ENCODE measurements at places on chromosomes 16 and 17.

GRCh38 chr17:39782481-39782880 lies 44.7 kb downstream of the GRB7 start:
- no peak for DNase-seq

DNA sequence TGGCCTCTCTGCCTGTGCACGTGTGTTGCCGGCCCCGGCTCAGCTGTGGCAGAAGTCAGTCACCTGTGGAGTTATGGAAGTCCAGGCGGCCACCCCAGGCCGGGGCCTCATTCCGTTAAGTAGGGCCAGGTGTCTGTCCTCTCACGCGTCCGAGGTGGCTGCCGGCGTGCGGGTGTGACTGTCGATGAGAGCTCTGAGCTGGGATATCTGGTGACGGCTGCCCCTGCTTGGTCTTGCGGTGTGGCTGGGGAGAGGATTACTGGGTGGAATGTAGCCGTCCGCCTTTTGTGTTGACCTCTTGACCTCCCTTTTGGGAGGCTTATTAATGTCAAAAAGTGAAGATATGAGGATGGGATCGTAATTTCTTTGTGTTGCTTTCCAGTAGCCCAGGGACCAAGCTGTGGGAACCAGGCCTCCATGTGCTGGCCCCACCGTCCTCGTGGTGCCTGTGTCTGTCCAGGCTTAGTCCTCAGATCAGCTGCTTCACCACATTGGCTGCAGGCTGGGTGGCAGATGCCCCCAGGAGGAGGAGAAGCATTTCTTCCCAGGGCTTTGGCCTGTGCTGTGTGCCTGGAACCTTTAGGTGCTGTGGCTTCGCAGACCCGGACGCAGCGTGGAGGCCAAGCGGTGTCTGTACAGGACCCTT lies 23.0 kb upstream of the ZNF750 start:
- no peak for DNase-seq

DNA sequence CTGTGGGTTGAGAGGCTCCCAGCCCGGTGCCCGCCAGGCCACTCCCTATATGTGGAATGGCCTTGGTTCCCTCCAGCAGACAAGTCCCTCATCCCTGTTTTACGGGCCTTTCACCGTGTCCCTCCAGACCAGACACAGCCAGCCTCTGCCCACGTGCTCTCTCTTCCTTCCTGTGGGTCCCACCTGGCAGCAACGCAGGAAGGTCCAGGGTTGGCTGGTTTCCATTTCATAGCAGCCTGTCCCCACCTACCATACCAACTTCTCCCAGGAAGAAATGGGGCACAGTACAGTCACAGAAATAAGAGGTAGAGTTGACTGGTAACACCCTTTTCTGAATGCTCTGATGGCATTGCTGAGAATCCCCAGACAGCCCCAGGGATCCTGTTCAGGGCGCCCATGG lies 34.9 kb downstream of the PLD6 start:
- DNase-seq: no peak

GRCh38 chr16:53099318-53100130 lies 44.7 kb downstream of the CHD9 start:
- peak; percentile 97 for DNase-seq

- no peak for DNase-seq
Measured at GRCh38 chr17:21528031-21528695, 152.0 kb downstream of the KCNJ12 start.

GRCh38 chr16:87507351-87508069 lies 14.7 kb upstream of the ZCCHC14 start:
- no peak for DNase-seq

DNA sequence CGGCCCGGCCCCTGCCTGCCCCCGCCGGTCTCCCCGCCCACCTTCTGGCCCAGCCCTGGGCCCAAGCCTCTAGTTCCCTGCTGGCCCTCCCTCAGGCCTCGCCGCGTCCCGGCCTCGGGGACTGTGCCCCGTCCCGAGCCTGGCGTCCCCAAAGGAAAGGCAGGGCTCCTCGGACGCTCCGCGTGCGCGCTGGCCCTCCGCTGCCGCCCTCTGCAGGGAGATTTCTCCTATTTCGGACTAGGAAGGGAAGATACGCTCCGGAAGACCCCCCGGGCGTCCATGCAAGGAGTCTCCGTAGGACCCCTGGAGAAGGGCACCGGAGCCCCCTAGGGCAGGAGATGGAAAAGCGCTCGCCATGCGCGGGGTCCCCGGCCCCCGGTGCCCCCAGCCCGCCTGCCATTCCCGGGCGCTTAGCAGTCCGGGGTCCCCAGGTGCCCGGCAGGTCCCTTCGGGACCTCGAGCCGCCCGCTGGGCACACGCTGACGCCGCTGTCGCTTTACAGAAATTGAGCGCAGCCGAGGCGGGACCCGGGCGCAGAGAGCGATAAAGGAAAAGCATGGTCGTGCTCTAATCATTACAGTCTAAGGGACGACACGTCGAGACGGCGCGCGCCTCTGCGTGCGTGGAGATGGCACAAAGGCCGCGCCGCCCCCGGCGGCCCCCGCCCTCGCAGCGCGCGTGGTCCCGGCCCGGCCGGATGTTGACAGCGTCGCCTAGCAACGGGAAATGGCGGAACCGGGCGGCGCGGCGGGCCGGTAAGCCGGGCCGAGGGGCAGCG lies at the start of gene CCDC40:
Gene CCDC40 (plus strand): TSS at position 706 of the 778 bp plus-strand sequence. CDS start 21 bp downstream, at position 727.
- DNase-seq: peak; percentile 77

DNA sequence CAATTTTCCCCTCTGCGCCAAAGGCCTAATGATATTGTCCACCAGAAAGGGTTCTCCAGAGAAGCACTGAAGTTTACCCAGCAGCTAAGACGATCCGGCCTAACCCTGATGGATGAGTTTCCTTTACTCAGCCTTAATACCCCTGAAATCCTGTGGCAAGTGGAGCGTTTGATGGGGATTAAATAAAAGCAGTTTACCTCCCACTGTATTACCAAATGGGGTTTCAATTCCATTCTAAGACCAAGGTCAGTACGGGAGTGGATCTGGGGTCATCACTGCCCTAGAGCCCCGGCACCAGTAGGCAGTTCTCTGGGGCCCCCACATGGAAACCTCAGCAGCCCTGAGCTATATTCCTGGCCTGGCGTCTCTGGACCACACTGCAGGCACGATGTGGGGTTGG lies 97.1 kb upstream of the NOL11 start:
- DNase-seq: no peak

GRCh38 chr17:17362540-17362930 lies 59.4 kb downstream of the NT5M start:
- no peak for DNase-seq

DNA sequence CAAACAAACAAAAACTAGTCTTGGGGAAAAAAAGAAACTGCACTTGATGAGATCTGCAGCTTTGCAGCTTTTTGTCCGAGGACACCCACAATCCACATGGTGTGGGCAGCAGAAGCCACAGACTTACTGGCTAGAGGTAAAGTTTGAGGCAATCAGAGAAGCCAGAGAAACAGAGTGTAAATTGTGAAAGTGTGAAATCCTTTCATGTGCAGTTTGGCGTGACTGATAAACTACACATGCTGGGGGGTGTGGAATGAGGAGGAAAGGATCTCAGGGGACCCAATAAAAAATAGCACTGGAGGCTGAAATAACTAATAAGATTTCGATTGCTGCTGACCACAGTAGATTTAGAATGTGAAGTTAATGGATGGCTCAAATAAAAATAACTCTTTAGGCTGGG lies 42.4 kb upstream of the HOXB13 start:
- DNase-seq: no peak

- DNase-seq: peak; percentile 53
Measured at GRCh38 chr17:39187152-39187830, 10.2 kb downstream of the CACNB1 start.

- peak; percentile 54 for DNase-seq
Measured at GRCh38 chr16:54285414-54286089, 1.0 kb downstream of the IRX3 start.

DNA sequence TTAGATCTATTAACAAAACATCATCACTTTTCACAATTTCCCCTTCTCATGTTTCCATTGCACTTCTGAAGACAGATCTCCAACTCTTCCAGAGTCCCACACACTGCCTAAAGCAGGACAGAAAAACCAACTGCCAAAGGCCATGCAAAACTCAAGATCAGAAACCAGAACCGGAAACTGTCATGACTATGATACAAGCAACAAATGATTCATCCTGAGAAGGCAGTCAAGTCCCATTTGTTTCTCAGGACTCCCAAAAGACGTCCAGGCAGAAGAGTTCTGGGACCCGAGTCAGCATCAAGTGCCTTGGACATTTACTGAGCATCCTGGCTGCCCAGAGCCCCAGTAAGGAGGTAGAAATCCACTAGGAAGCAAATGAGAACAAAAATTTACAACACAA lies 38.8 kb downstream of the ERN1 start:
- DNase-seq: peak; percentile 12

- DNase-seq: no peak
Measured at GRCh38 chr17:17367931-17368330, 64.8 kb downstream of the NT5M start.

GRCh38 chr17:17921192-17922069 lies 50.8 kb downstream of the TOM1L2 start:
- peak; percentile 96 for DNase-seq

DNA sequence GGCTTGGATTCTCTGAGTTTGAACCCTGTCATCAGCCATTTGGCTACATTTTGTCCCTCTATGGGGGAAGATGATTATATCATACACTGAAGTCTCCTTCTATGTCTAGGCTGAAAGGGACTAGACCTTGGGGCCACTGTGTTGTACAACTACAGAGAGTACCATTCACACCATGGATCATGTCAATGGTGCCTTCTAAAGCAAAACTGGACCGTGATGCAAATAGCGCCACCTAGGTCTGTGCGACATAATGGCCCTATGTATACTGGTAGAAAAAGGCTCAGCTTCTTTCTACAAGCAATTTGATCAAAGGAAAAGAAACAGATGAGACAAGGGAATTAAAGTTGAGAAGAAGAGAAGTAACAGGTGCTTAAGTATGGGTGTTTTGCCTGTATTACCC lies 100.7 kb downstream of the LYRM1 start:
- peak; percentile 28 for DNase-seq

GRCh38 chr17:77513045-77513444 lies 372.3 kb downstream of the SEC14L1 start:
- no peak for DNase-seq

- no peak for DNase-seq
Measured at GRCh38 chr16:70331588-70332358, 14.9 kb upstream of the DDX19A start.

DNA sequence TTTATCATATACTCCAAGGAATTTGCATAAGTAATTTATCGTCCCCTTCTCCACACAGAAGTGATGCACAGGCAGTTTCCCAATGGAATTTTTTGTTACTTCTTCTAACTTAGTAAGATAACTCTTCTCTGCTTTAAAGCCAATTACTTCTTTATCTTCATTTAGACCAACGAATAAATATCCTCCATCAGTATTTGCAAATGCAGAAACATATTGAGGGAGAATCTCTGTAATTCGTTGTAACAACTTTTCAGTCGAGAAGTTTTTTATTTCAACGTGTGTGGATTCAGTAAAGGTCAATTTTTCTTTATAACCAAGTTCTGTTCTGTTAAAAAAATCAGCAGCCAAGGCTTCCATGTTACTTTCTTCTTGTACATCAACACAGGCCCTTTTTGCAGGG lies 30.7 kb upstream of the SLFN13 start:
- no peak for DNase-seq

- DNase-seq: no peak
Measured at GRCh38 chr16:23920446-23920845, 84.7 kb downstream of the PRKCB start.

- peak; percentile 45 for DNase-seq
Measured at GRCh38 chr16:65889533-65889966, 476.9 kb upstream of the CDH5 start.

DNA sequence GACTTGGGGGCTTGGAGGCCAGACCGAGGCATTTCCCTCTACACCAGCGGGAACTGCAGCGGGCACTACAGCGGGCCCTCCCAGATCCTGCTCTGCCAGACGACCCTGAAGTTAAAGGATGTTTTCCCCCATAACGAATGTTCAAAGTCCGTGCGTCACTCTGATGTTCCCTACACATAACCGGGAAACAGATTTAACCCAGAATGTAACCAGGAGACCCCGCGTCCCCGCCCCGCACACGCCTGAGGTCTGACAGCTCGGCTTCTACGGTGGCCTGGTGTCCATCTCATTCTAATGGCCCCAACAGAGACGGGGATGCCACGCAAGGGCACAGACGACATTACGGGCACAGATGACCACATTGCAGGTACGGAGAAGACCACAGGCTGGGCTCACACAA lies 31.7 kb upstream of the RHOT1 start:
- DNase-seq: no peak

DNA sequence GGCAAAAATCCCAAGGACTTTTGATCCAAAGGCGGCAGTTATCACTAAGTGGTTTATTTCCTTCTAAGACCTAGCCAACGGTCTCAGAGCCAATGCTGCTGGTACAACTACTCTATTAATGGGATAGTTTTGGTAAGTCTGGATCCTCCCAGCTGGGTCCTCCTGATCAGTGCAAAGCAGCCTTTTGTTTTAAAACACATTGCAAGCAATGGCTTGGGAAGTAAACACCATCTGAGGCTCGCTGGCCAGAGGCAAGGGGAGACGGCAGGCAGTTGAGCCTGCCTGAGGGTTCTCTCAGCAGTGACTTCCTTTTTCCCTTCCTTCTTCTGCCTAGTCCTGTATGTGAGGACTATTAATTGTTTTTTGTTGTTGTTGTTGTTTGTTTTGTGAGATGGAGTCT lies 1.6 kb upstream of the SLC5A10 start:
- DNase-seq: no peak

DNA sequence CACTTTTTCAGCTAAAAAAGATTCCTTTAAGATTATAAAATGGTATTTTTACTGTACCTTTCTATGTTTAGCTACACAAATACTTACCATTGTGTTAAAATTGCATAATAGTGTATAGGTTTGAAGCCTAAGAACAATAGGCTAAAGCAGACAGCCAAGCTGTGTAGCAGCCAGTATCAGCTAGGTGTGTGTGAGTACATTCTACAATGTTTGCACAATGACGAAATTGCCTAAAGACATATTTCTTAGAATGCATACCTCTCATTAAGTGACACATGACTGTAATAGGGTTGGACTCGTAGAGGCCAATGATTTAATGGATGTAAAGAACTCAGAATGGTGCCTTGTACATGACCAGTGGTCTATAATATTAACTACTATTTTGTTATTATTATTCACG lies 1.9 kb upstream of the MT1B start:
- DNase-seq: no peak

- no peak for DNase-seq
Measured at GRCh38 chr17:75087558-75088453, at the start of gene SLC16A5. TSS of gene SLC16A5 (plus strand) at chr17:75087954. CDS start at chr17:75093637, 5,683 bp downstream.

- peak; percentile 87 for DNase-seq
Measured at GRCh38 chr16:54397190-54397835, 110.7 kb upstream of the IRX3 start.

DNA sequence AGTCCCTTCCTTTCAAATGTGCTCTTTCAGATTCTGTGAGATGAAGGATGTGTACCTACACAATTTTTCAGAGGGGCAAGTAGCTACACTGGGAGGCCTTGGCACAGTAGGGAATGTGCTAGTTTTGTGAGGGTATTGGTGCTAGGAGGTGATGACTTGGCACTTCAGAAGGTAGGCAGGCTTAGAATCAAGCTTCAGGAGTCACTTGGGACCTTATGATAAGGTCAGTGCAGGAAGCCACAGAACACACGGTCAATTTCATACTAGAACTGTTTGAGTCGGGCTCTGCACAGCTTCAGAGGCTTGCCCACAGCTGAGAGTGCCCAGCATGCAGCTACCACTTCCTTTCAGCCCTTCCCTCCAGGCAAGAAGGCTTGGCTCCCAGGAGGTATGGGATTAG lies 6.1 kb downstream of the CMTM1 start:
- peak; percentile 40 for DNase-seq
